Eye (tissue), 1 donor: ENCODE measurements at places on chromosomes 6 and 20.
A peak's percentile ranks its signal among the peaks of the same experiment; 100 is the strongest.

DNA sequence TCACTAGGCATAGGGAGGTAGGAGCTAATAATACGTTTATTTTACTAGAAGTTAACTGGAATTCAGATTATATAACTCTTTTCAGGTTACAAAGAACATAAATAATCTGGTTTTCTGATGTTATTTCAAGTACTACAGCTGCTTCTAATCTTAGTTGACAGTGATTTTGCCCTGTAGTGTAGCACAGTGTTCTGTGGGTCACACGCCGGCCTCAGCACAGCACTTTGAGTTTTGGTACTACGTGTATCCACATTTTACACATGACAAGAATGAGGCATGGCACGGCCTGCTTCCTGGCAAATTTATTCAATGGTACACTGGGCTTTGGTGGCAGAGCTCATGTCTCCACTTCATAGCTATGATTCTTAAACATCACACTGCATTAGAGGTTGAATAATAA, 1.1 kb downstream of the HFE start:
- DNase-seq, result no peak

- no peak for DNase-seq
These were observed 6.2 kb downstream of the CSE1L start for GRCh38 chr20:49052334-49052733.

DNA sequence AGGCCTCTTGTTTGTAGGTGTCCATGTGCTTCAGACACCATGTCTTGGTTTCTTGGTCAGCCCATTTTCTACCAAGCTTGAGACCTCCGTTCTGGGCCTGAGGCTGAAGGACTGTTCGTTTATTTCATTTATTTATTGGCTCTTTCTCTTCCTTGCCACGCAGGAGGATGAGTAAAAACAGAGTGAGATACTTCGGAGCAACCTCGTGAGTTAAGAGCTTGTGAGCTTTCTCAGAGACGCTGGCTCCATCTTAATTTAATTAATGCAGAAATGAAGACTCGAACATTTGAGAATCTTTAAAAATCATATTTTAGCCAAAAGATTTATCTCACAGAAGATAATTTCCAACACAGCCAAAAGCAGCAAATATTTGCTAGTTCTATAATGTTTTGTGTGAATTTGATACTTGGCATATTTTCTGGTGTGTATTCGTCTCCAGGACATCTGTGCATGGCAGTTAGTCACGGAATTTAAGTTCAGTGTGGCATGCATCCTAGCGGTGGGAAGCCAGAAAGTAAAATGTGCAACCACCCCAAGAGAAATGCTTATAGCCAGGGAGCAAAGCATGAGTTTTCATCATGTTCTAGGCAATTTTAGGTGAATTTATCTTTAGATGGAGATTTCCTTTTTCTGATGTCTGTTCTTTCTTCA, 76.0 kb downstream of the THBS2 start:
- no peak for DNase-seq

- DNase-seq, result peak; percentile 91
These were observed 109.9 kb downstream of the NOL4L start for GRCh38 chr20:32474967-32475811.

GRCh38 chr6:124223611-124224345, 420.1 kb downstream of the NKAIN2 start:
- no peak for DNase-seq

DNA sequence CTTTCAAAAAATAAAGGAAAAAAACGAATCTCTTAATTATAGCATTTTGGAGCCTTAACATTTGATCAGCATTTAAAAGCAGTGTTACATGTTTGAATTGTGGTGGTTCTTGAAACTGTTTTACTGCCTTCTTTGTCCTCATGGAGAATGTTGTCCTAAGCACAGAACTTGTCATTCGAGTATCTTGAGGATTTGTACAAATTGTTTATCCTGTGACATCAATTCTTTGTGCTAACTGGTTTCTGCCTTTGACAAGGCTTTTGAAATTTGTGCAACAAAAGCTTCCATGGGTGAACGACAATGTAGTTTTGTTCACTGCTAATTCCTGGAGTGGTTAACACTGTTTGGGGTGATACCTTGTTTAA, 130.8 kb downstream of the SCAF8 start:
- DNase-seq, result no peak

DNA sequence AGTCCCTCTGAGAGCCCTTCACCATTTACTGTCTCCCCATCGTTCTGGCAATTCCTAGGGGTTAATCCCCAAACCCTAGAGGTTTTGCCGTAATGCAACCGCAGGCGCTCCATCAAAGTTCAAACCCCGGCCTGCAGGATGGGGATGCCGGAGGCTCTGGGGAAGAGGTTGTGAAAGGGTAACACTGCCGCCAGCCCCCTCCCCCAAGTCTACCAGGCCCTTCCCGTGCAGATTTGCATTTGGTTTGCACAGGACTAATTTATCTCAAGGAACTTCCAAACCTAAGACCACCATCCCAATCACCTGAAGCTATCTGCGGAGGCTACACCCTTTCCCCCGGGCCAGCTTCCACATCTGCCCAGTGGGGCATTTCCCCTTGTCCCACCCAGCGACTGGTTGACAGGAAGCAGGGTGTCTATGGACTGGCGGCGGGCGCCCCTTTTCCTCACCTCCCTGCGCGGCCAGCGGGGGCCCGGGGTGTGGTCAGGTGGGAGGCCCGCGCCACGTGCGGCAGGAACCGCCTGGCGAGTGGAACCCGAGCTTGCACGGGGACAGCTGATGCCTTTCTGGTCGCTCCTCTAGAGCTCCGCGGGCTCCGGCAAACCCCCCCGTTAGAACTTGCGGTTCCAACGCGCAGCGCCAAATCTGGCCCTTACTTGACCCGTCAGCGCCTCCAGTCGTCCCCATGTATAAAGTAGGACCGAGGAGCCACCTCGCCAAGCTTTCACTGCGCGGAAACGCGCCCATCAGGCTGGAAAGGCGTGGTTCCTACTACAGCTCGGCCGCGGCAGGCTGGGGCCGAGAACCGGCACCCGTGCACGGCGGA, 9.4 kb upstream of the SLC4A11 start:
- peak; percentile 53 for DNase-seq

GRCh38 chr20:17822039-17822438, 122.3 kb downstream of the BANF2 start:
- peak; percentile 33 for DNase-seq

GRCh38 chr20:50518270-50518721, 8.1 kb downstream of the PTPN1 start:
- DNase-seq, result no peak

DNA sequence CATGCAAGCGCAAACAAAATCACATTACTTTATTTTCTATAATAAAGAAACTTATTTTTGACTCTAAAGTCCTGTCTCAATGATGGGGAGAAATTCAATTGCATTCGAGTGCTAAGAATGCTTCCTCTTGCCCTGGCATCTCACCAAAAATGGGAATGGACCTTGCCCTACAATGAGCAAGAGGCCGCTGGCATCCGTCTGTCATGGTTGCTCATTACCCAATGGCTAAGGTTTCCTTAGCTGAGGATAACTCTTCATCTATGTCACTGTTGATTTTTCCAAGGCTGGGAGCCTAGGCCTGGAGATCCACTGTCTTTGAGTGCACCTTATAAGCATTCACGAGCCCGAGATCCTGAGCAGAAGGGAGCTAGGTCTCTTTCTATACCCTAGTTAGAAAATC, 471.3 kb upstream of the NRSN1 start:
- no peak for DNase-seq

GRCh38 chr20:37911838-37912281, 8.9 kb downstream of the VSTM2L start:
- DNase-seq, result peak; percentile 82

- DNase-seq, result no peak
These were observed 512 bp downstream of the TAP1 start for GRCh38 chr6:32852844-32853540.

DNA sequence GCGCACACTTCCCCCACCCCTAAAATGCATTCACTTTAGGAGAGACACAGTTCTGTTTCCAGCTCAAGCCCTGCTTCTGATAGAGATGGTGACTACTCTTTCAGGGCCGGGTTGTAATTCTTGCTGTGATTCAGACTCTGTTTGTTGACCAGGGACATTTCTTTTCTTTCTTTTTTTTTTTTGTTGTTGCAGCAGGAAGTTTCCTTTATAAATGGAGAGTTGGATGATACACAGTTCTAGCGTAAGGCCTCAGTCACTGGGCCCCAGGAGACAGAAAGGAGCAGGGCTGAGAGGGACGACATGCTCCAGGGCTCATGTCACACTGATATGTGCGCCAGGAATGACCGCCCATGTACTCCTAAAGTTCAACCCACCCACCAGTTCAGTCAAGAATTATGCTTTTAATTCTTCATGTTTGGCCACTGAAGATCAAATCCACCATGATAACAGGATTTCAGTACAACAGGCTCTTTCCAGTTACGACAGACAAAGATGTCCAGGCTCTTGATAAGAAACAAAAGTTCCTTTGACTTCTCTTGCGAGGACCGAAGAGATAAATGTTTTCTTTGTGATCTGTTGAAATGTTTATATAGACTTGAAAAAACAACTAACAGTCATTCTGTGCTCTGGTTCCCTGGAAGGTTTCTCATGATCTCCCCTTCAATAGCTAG, 142.5 kb downstream of the CD164 start:
- DNase-seq, result no peak

DNA sequence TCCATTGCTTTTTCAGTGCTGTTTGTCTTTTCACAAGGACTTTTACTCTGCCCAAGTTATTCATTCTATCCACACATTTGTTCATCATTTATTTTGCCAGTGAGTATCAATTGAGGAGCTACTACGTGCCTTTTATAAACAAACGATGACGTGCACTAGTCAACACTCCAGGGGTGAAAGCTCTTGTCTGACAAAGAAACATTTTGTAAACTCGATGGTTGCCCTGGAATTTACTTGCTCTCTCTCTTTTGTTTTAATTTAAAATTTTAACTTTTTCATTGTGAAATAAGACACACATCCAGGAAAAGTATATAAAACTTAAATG, 8.3 kb upstream of the MRPS18A start:
- DNase-seq, result no peak

- no peak for DNase-seq
These were observed 612 bp downstream of the ADAT2 start for GRCh38 chr6:143449714-143450452.

DNA sequence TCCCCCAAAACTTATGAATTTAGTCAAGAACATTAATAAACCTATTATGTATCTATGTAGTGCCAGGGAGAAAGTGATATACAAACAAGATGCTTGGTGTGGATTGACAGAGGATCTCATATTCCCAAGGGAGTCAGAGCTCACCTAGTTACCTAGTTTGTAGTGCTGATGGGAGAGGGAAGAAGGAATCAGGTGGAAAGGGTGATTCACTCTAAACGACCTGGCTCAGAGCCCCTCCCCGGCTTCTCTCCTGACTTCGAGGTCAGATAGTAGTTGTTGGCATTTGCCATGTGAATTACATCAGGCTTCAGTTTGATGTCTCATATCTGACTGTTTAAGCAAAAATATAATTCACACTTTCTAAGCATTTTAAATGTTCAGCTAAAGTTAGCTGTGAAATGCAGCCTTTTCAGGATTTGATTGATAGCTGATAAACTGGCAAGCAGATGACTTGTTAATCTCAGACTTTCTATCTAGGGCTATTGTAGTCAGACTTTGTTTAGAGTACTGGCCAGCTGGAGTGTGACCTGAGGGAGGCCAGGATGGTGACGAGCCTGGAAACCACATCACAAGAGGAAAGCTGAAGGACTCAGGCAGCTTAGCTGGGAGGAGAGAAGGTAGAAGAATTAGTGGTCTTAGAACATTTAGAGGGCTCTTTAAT, 123.7 kb downstream of the AKAP7 start:
- no peak for DNase-seq

- no peak for DNase-seq
These were observed 13.7 kb downstream of the KCNS1 start for GRCh38 chr20:45087097-45087790.

DNA sequence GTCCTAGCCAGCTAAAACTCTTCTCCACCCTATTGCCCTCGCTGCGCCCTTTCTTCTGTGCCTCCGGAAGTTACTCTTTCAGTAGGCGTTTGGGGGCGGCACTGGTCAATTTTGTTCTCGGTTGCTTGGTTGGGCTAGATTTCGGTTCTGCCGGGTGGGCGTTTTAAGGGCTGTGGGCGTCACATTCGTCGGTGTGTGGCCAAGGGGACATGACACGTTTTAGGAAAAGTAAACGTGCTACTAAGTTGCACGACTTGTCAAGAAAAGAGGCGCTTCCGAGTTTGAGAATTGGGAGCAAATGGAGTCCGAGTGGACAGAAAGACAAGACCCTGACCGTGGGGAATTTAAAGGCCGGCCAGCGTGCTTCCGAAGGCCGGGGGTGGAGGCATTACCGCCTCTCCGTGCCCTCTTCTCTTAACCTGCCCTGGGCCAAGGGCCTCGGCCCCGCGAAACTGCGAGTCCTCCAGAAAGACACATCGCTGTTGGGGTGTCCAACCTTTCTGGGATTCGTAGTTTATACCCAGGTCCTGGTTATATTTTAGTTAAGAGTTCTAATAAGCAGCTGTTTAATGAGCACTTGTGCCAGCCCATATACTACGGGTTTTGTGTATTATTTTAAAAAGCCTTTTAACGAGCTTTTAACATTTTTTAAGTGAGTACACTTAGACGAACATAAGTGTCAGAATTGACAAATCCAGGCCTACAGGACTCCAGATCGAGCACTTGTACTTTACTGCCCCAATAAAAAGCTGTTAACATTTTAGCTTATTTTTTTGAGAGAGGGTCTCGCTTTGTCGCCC, 664 bp upstream of the BAG6 start:
- no peak for DNase-seq

DNA sequence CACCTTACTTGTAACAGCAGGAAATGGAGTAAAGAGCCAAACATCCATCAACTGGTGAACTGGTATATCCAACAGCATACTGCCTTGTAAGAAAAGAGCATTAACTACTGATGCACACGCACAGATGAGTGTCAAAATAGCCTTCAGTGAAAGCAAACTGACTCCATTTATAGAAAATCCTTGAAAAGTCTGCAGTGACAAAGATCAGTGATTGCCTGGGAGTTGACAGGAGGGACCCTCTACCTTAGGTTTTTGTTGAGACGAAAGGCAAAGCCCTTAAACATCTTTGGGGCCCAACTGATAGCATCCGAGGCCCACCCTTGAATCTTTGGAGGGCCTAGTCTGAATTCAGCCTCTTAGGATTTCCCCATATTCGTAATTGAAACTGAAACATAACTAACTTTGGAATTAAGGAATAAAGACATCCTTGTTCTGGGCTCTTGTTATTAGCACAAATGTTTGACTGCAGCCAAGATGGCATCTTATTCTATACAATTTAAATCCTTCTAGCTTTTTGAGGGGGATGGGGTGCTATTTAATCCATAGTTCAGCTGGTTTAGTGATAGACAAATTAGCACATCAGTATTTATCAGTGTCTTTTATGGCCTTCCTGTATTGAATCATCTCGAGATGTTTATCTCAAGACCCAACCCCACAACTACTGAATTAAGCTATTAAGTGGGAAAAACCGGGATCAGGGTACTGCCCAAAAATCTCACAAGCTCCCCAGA, 13.0 kb downstream of the FBXO5 start:
- DNase-seq, result no peak

DNA sequence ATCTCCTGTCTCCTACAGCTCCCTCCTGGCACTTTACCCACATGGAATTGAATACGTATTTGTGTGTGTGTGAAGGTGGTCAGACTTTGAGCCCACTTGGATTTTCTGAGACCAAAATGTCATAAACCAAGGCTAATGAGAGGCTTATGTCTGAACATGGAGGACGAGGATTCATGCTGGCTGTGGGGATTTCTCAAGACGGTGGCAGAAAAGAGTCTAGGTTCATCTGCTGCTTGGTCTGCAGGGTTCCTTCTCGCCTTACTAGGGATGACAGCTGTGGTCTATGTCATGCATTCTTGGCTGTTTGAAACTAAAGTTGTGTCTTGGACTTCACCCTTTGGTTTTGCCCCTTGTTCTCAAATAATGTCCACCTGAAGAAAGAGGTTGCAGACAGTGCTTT, 58.6 kb downstream of the FAM120B start:
- no peak for DNase-seq
